Mesenchymal stem cell (in vitro differentiated cells and primary cell): ENCODE measurements at places on chromosomes 11 and 22.

DNA sequence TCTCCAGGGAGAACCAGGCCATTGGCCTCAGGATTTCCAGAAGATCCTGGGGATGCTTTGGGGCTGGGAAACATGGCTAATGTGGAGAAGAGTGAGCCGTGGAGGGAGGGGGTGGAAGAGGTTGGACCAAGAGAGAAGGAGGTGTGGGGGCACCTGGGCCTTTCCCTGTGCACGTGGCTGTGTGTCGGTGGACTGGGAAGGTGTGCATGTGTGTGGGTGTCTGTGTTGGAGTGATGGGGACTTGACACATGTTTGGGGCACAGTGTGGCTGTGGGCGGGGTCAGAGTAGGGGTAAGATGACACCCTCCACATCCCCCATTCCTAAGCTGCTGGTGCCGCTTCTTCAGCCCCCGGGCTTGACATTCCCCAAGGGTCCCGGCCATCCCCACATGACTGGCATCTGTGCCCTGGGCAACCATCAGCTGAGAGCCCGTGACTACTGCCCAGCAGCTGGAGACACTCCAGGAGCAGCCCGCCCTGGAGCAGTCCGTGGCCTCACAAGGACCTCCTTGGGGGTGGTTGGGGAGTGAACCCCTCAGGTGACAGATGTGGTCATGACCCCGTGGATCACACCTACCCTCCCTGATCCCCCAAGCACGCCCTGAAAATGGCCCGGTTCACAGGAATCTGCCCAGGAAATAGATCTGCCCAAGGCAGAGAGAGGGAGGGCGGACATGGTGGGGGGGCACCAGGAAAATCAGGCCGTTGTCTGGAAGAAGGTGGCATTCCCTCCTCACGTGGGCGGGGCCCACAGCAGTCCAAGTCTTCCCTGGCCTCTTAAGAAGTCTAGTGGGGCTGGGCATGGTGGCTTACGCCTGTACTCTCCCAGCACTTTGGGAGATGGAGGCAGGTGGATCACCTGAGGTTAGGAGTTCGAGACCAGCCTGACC is 34.8 kb upstream of the SOX10 start:
- H3K27me3 ChIP-seq, result no peaks in the 10 kb centered on the region
- peaks cover 2% of the 10 kb centered on the region for H3K4me1 ChIP-seq
- no peaks in the 10 kb centered on the region for H3K36me3 ChIP-seq
- H3K27ac ChIP-seq, result no peak overlapping the region
- H3K4me3 ChIP-seq, result no peak overlapping the region

- H3K4me3 ChIP-seq, result no peak overlapping the region
- no peak for DNase-seq
- H3K27ac ChIP-seq, result no peak overlapping the region
- peaks cover 29% of the 10 kb centered on the region for H3K36me3 ChIP-seq
- H3K27me3 ChIP-seq, result no peaks in the 10 kb centered on the region
- H3K4me1 ChIP-seq, result peaks cover 1% of the 10 kb centered on the region
Observed at GRCh38 chr22:35735542-35735941, 17.9 kb downstream of the APOL5 start.

- H3K27ac ChIP-seq, result no peak overlapping the region
- H3K4me3 ChIP-seq, result no peak overlapping the region
- H3K4me1 ChIP-seq, result no peaks in the 10 kb centered on the region
- H3K36me3 ChIP-seq, result no peaks in the 10 kb centered on the region
- no peaks in the 10 kb centered on the region for H3K27me3 ChIP-seq
- DNase-seq, result no peak
Observed at GRCh38 chr11:102883141-102883540, 8.4 kb upstream of the MMP12 start.

GRCh38 chr11:33952805-33953204 is 60.9 kb upstream of the LMO2 start:
- DNase-seq, result no peak
- no peak overlapping the region for H3K4me3 ChIP-seq
- no peaks in the 10 kb centered on the region for H3K36me3 ChIP-seq
- H3K27me3 ChIP-seq, result peaks cover 64% of the 10 kb centered on the region

DNA sequence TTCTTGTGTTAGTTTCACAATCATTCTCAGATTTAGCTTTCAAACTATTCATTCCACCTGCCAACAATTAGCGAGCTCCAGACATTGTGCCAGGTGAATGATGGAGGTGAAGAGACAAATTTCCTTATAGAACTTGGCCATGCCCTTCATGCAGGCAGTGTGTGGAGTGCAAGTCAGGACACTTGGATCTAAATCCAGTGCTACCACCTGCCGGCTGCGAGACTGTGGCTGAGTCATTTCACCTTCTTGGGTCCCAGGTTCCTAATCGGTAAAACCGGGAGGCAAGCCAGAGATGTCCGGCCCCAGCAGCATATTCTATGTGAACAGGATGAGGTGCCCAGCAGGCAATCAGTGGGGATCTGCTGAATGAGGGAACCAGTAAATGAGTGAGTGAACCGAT is 18.6 kb upstream of the EHF start:
- H3K36me3 ChIP-seq, result no peaks in the 10 kb centered on the region
- DNase-seq, result no peak
- no peak overlapping the region for H3K27ac ChIP-seq
- no peak overlapping the region for H3K4me3 ChIP-seq
- H3K4me1 ChIP-seq, result peaks cover 14% of the 10 kb centered on the region

DNA sequence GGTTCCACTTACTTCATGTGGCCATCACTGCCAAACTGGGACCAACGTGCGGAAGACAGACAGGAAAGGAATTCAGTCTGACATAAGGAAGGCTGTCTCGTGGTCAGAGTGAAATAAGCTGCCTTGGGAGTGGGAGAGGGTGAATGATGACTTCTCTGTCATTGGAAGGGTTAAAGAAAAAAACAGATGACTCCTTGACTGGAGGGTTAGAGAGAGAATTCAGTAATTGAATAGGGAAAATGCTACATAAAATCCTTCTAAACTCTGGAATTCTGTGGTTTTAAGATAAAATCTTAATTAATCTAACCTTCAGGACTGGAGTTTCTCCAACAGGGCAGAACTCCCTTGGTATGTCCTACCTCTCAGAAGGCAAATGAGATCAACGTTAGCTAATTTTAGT is 33.8 kb downstream of the RAB30 start:
- peaks cover 6% of the 10 kb centered on the region for H3K4me1 ChIP-seq
- no peaks in the 10 kb centered on the region for H3K27me3 ChIP-seq
- DNase-seq, result peak; percentile 18
- H3K4me3 ChIP-seq, result no peak overlapping the region
- no peaks in the 10 kb centered on the region for H3K36me3 ChIP-seq
- no peak overlapping the region for H3K27ac ChIP-seq

DNA sequence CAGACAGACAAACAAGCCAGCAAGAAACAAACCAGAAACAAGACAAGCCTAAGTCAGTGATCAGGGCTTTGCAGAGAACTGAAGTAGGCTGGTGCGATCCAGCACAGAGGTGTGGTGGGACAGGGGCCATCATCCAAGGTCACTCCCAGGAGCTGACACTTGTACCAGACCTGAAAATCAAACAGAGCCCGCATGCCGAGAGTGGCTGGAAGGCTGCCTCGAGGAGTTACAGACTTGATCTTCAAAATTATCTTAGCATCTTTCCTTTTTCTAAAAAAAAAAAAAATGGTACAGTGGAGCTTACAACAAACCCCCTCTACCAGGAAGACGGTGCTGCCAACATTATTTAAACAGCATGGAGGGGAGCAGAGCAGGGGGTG is 8.8 kb upstream of the SCUBE1 start:
- no peaks in the 10 kb centered on the region for H3K36me3 ChIP-seq
- peaks cover 21% of the 10 kb centered on the region for H3K27me3 ChIP-seq
- no peak overlapping the region for H3K27ac ChIP-seq
- no peaks in the 10 kb centered on the region for H3K4me1 ChIP-seq
- no peak overlapping the region for H3K4me3 ChIP-seq
- no peak for DNase-seq

GRCh38 chr11:9448576-9449352 is 12.0 kb upstream of the ZNF143 start:
- no peak for DNase-seq
- H3K27me3 ChIP-seq, result no peaks in the 10 kb centered on the region
- H3K4me1 ChIP-seq, result no peaks in the 10 kb centered on the region
- H3K36me3 ChIP-seq, result peaks cover 51% of the 10 kb centered on the region
- H3K27ac ChIP-seq, result no peak overlapping the region

GRCh38 chr22:29143941-29144785 is 61.5 kb upstream of the EMID1 start:
- H3K27me3 ChIP-seq, result no peaks in the 10 kb centered on the region
- no peak overlapping the region for H3K4me3 ChIP-seq

DNA sequence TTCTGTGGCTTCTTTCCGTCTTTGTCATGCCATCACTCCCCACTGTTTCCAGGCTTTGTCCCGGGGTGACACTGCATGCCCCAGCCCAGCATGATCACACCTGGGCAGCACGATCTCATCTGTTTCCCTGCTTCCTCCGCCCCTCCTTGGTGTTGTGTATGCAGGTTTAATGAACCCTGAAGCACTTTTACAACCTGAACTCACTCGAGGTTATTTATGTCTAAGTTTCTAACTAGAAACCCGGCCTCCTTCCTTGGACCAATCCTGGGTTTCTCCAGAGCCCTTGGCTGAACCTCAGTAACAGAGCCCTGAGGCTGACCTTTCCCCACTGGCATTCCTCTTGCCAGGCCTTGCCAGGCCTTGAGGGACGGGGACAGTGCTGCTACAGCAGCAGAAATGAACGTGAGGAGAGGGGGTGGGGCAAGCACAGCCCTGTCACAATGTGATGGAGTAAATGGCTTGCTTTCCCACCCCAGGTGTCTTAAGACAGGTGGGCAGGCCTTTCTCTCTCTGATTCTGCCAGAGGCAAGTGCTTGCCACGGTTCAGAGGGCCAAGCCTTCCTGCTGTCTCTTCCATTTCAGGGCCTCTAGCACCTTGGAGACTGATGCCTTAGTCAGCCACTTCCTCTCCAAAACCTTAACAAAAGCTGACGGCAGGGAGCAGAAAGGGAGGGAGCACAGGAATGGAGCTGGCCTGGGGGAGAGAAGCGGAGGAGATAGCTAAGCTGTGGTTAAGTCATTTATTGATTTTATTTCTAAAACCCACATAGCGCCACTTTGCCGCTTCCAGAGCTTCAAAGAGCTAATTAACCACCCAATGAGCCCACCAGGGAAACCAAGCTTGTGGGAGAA is 3.1 kb upstream of the PYGM start:
- peaks cover 51% of the 10 kb centered on the region for H3K36me3 ChIP-seq
- H3K4me1 ChIP-seq, result peaks cover 58% of the 10 kb centered on the region
- no peaks in the 10 kb centered on the region for H3K27me3 ChIP-seq
- DNase-seq, result peak; percentile 49
- H3K27ac ChIP-seq, result peak overlapping the region; percentile 93

- no peak for DNase-seq
- H3K4me1 ChIP-seq, result peaks cover 3% of the 10 kb centered on the region
- no peak overlapping the region for H3K27ac ChIP-seq
- H3K36me3 ChIP-seq, result no peaks in the 10 kb centered on the region
- no peaks in the 10 kb centered on the region for H3K27me3 ChIP-seq
Observed at GRCh38 chr11:76622493-76623094, 48.0 kb downstream of the LRRC32 start.

DNA sequence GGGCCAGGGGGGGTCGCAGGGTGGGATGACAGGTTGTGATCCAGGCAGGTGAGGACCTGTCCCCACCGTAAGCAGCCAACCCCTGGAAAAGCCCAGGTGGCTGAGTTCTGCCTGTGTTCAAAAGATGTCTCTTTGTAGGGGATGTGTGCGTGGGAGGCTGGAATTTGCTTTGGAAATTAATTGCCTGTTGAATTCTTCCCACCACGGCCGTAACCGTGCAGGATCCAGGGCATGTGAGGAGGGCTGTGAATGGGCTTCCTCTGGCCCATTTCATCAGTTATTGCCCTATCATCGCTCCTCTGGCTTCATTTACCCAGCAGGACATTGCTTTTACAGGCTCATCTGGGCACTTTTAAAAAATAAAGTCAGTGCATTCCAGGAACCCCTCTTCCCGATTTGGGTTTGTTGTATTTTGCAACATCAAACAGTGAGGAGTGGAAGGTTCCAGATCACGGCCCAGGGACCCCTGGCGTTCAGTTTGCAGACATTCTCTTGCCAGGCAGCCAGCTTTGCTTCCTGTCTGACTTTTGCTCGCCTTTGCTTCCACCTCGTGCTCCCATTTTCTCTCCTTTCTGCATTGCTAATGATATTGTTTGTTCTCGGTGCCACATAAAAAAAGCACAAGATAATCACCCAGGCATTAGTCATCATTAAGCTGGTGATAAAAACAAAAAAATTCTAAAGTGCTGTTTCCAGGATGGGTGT is 1306.6 kb downstream of the BRD1 start:
- no peaks in the 10 kb centered on the region for H3K36me3 ChIP-seq
- H3K4me1 ChIP-seq, result no peaks in the 10 kb centered on the region
- H3K27me3 ChIP-seq, result no peaks in the 10 kb centered on the region
- no peak for DNase-seq

DNA sequence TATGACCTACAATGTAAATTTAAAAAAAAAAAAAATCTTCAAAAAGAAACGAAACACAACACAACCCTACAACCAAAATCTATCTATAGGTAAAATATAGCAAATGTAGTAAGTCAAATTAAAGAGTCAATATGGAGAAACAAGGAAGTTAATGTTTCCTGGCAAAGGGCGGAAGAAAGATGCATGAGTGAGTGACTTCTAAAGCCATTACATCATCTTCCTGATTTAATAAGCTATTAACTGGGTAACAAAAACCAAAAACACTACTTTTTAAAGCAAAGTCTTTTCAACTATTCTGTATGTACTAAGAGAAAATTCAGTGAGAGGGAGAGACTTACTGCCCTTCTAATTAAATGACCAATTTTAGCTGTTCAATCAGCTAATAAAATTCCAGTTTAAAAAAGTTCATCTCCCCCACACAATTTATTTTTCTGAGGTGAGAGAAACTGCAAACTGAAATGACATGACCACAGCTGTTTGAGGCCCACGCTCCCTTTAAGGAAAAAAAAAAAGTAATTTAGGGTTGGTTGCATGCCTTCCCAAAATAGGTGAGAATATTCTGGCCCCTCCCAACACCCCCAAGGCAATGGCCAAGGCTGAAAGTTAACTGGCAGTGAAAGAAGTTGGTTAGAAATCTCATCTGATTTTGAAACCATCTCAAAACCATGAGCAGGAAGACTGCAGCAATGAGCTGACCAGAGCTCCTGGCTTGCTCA is 5.9 kb downstream of the SF1 start:
- peaks cover 5% of the 10 kb centered on the region for H3K4me1 ChIP-seq
- H3K36me3 ChIP-seq, result peaks cover 94% of the 10 kb centered on the region
- H3K27me3 ChIP-seq, result no peaks in the 10 kb centered on the region
- DNase-seq, result no peak
- H3K4me3 ChIP-seq, result no peak overlapping the region
- peak overlapping the region; percentile 65 for H3K27ac ChIP-seq

DNA sequence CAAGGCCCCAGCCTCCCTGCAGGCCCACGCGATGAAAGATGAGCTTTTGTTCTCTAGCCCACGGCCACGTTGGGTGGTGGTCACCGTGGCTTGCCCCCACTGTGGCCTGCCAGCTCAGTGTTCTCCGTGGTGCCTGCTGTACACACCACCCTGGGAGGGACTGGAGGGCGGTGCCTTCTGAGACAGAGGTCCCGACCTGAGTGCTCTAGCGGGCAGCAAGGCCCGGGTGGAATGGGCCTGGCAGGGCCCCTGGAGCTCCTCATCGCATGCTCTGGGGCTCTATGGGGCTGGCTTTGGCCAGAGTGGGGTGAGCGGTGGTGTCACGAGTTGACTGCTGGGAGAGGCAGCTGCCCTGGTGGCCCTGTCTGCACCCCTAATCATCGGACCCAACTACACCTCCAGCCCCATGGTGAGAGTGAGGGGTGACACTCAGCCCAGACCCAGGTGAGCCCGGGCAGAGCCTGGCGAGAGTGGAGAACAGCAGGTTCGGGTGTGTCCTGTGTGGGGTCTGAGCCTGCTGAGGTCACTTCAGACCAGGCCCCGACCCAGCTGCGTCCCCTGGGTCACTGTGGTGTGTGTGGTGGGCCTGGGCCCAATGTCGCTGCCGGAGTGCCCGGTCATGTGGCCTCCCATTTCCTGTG is 541.9 kb downstream of the TBC1D22A start:
- no peaks in the 10 kb centered on the region for H3K36me3 ChIP-seq
- DNase-seq, result no peak
- no peak overlapping the region for H3K4me3 ChIP-seq
- no peak overlapping the region for H3K27ac ChIP-seq
- H3K4me1 ChIP-seq, result no peaks in the 10 kb centered on the region
